NCI-H526 treated with DMSO at 0.1 percent for 48 hours (cell line): ENCODE measurements at places on chromosomes 13 and 19.

GRCh38 chr19:41530761-41531301, 45.1 kb upstream of the CEACAM21 start:
- no peak for DNase-seq

GRCh38 chr13:42056583-42056982, 8.1 kb downstream of the DGKH start:
- DNase-seq, result no peak

GRCh38 chr13:77207943-77208342, 119.0 kb downstream of the MYCBP2 start:
- no peak for DNase-seq

DNA sequence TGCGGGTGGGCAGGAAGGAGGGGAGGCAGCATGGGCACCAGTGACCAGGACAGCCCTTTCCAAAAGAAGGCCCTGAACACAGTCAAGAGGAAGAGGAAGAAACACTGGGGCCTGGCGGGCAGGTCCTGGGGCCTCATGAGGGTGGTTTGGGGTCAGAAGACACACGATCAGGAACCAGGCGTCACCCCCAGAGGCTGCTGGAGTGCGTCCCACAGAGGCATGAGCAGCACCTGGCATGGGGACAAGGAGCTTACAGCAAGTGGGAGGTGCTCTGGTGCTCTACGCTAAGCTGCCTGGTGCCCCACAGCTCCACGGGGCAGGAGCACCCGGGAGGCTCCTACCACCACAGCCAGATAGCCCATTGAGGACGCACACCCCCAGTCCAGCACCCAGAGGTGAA, 20.0 kb downstream of the ELL start:
- no peak for DNase-seq

DNA sequence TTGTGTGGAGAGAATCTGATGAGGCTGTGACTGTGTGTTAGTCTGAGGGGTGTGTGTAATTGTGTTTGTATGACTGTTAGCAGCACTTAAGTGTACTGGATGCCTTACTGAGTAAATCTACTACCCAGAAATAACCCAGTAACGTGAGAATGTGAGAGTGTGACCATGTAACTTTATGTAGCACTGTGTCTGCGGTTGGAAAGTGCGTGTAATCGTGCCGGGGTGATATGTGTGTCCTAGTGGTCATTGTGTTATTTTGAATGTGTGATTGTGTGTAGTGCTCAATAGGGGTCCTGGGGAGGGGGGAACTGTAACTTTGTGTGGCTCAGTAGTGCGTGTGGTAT, 550 bp downstream of the ZNF383 start:
- no peak for DNase-seq

DNA sequence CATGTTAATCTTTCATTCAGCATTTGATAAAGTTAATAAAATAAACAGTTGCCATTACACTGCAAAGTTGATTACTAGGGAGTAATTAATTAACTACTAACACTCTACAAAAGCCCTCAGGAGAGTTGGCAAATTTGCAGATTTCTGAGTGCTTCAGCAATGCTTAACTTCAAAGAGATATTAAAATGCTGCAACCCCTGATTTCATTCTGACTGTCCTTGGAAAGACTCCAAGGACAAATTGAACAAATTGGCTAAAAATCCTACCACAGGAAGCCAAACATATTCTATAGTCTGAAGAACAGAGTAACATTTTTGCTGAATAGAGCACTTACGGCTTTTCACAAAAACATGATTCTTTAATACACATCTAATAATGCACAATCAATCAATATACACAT, 1543.0 kb downstream of the SLITRK5 start:
- DNase-seq, result no peak

DNA sequence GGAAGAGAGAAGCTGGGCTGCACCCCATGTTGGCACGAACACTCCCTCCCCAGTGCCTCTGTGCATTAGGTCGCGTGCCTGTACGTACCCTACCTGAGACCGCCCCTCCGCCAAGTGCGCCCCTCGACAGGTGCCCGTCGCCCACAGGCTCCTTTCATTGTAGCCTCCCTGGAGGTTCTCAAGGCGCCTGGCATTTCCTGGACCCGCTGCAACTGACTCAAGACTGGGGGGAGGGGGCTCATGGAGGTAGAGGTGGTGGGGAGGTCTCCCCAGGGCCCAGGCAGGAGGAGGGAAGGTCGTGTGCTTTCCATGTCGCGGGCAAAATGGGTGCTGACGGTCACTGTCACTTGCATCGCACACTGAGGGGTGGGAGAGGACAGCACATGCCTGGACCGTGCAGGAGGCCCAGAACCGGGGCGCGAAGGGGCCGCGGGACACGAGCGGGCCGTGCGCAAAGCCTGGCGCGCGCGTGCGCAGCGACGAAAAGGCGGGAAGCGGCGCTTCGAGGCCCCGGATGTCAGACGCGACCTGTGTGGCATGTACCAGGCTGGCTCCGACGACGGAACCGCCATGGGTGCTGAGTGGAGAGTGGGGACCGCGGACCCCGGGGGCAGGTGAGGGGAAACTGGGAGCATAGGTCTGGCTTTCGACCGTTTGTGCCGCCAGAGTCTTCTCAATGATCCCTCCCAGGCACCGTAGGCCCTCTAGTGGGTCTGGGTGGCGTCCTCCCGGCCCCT, 16.5 kb downstream of the NFIX start:
- DNase-seq, result no peak

DNA sequence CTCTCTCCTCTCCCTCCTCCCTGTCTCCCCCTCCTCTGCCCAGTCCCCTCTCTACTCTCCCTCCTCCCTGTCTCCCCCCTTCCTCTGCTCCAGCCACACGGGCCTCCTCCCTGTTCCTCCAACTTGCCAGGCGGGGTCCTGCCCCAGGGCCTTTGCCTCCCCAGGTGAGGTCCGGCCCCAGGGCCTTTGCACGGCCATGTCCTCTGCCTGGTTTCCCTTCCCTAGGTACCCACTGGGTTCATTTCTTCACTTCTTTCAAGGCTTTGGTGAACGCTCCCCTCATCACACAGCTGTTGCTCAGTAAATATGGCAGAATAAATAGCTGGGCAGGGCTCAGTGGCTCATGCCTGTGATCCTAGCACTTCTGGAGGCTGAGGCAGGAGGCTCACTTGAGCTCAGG, 21.2 kb downstream of the MISP start:
- no peak for DNase-seq

GRCh38 chr13:46679369-46680120, 117.4 kb downstream of the ESD start:
- no peak for DNase-seq

DNA sequence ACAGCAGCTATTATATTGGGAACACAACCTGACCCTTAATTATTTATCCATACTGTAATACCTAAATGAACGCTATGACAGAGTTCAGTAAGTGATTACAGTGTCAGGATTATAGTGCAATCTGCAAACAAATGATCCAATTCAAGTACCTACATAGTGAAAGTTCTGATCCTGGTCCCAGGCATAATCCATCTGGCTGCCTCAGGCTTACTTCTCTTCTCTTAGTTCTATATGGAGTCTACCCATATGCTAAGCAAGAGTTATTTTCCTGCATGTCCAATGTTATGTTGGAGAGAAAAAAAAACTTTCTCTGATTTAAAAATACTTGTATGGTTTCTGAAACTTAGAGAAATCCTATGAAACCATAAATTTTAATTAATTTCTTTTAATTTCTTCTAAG, 1487.7 kb upstream of the SLC10A2 start:
- no peak for DNase-seq

GRCh38 chr13:65287405-65287804, 1942.7 kb downstream of the PCDH9 start:
- no peak for DNase-seq

GRCh38 chr13:80529734-80530133, 188.8 kb upstream of the SPRY2 start:
- no peak for DNase-seq

- DNase-seq, result no peak
Observed at GRCh38 chr19:17522988-17523872, 11.8 kb downstream of the PGLS start.

- DNase-seq, result no peak
Observed at GRCh38 chr19:29812080-29812880, 489 bp downstream of the CCNE1 start.

DNA sequence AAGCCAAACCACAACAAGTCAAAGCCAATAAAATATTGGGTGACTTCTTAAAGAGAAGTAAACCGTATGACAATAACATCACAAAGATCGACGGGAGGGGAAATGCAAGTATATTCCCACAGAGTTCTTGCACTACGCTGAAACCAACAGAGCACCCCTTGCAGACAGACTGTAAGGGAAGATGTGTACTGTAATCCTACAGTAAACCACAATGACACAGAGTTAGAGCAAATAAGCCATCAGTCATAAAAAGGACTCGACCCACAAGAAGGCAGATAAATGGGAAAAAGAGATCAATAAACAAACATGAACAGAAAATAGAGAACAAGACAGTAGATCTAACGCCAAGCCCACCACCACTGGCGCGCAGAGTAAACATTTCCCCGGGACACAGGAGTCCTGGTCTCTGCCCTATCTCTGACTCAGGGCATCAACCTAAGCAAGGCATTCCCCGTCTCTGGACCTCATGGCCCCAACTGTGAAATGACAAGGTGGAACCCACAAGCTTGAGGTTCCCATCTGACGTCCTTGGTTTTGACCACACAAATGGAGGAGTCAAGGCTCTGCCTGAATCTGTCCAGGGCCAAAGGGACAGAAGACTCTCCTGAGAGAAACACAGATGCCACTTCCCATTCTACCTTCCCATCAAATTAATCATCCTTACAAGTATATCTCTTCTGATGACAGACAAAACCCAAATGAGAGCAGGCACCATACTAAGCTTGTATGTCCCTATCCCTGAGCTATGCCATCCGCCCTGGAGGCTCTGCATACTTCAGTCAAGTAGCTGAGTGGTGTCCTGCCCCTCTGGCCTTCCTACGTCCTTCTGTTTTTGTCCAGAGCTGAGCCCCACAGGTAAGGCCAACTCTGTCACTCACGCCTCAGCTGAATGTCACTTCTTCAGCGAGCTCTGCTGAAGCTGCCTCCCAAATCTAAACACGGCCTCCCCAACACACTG, 15.0 kb downstream of the SAFB2 start:
- no peak for DNase-seq

GRCh38 chr13:64234255-64234654, 2818.6 kb upstream of the PCDH20 start:
- DNase-seq, result no peak

- no peak for DNase-seq
Observed at GRCh38 chr19:8631425-8631819, 989 bp downstream of the NFILZ start.

DNA sequence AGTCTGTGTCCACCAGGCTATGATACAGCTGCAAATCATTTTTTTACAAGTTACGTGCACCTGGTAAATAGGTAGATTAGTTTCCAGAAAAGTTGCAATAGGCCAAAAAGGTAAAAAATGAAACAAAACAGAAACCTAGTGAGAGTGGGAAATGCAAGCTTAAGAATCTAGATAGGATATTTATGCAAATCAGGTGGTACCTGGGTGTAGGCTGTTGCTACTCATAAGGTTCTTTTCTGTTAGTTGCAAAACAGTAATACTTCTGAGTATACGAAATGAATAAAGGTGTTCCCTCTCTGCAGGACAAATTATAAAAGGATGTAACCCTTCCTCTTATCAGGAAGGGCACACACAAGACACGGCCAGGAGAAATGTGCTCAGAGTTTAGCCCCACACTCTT, 97.9 kb downstream of the UGGT2 start:
- no peak for DNase-seq

DNA sequence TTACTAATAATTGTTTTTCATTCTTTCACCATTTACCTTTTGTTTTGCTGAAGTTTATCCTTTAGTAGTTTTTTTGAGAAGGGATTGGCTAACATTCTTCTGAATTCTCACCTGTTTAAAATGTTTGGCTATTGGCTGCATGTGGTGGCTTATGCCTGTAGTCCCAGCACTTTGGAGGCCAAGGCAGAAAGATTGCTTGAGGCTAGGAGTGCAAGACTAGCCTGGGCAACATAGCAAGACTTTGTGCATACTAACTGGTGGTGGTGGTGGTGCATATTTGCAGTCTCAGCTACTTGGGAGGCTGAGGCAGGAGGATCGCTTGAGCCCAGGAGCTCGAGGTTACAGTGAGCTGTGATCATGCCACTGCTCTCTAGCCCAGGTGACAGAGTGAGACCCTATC, 27.5 kb upstream of the RNF113B start:
- DNase-seq, result no peak
